ENCODE measurements at places on chromosomes 7 and 10. TPM values are rescaled to one million over a fixed set of nuclear protein-coding genes. Genes with fewer than 3 reads are reported as not detected.

The TAS2R4 gene
- 0.34 TPM for total RNA-seq

The NACAD gene
- 6.5 TPM for total RNA-seq

DNA sequence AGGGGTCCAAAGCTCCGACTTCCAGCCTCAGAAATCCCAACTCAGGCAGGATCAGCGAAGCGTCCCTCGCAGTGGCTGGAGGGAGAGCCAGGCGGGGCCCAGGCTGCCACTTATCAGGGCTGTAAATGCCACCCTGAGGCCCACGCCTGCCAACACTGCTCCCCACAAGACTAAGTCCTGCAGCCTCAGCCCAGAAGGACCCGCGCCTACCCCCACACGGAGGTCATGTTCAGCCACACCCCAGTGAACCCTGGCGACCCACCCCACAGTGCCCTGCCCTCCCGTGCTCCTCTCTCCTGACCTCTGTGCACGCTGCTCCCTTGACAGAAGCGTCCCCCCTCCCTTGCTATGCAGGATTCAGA lies 3.2 kb downstream of the PSMG3 start:
- no peak for DNase-seq

The STAMBPL1 gene
- total RNA-seq: 13.0 TPM

DNA sequence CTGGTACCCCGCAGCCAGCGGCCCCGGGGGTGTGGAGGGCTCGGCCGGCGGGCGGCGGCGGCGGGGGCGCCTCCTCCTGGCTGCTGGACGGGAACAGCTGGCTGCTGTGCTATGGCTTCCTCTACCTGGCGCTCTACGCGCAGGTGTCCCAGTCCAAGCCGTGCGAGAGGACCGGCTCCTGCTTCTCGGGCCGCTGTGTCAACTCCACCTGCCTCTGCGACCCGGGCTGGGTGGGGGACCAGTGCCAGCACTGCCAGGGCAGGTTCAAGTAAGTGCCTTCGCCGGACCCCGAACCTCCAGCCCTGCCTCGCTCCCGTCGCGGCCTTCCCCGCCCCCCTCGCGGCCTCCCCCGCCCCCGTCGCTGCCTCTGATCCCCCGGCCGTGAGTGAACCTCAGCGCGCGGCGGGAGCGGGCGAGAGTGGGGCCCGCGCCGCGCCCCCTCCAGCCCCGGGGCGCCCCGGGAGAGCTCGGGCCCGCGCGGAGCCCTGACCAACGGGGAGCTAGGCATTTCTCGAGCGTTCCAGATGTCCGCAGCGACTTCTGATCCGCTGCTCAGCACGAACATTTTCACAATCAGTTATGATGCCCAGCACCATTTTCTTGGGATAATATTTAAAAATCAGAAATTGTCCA lies 727 bp downstream of the ATRNL1 start:
- DNase-seq: peak; percentile 60

GRCh38 chr7:44287488-44288380 lies 37.7 kb downstream of the CAMK2B start:
- peak; percentile 6 for DNase-seq

DNA sequence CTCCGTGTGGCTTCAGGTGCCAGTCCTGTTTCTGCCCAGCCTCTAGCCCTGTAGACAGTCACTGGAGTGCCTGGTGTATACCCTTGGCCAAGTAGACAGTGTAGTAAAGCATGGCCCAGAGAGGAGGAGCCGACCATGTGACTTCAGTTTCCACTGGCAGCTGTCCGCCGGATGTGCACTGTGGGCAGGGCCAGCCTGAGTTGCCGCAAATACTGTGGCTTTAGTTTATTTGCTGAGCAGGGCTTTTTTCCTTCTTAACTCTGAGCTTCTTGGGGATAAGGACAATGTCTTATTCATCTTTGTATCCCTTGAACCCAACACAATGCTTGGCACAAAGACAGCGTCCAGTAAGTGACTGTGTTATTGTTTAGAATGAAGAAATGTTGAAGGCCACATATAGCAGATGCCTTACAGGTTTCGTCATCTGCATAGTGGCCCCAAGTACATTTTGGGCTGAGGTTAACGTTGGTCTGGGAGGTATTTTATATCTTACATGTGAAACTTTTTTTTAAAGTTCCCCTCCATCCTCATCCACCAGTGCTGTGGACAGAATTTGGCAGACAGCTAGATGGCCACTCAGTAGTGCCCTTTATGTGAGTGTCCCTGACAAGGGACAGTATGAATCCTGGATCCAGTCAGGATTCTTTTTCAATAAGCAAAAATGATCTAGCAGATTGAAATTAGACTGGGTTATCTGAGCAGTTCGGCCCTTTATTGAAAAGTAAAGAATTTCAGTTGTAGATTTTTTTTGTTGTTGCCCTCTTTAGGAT lies 40.6 kb downstream of the CYP17A1 start:
- DNase-seq: peak; percentile 95

- DNase-seq: no peak
Observed at GRCh38 chr10:72881291-72881690, 12.2 kb upstream of the OIT3 start.

The RHOBTB1 gene
- 13.8 TPM for total RNA-seq

The LIPN gene
- not detected for total RNA-seq

DNA sequence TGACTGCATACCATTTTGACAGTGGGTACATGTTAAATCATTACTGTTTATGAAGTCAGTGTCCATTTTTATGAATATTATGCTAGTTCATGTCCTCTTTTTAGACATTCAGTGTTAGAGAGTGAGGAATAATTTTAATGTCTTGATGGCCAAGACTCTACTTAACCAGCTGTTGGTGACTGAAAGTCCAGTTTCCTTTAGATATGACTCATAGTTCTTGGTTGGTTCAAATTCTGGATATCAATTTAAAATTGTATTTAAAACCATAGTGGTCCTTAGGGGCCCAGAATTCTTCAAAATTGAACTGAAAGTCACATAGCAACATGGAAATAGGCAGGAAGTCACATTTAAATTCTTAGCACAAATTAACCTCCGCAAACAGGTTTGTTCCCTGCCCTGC lies 196.5 kb upstream of the PRPS1L1 start:
- no peak for DNase-seq

DNA sequence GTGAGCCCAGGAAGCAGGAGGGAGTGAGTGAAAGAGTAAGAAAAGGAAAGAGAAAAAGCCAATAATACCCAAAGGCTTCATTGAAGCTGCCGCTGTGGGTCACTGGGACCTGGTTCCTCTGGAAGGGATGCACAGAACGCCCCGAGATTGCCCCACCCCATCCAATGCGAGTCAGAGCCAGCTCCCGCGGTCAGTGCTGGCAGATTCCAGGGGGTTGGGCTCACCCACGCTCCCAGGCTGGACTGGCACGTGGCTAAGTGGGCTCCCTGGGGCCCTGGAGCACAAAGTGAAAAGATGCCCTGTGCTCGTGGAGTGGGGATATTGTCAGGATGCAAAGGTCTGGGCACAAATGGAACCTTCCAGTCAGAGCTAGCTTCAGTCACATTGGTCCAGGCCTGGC lies 117.0 kb downstream of the OAT start:
- no peak for DNase-seq

DNA sequence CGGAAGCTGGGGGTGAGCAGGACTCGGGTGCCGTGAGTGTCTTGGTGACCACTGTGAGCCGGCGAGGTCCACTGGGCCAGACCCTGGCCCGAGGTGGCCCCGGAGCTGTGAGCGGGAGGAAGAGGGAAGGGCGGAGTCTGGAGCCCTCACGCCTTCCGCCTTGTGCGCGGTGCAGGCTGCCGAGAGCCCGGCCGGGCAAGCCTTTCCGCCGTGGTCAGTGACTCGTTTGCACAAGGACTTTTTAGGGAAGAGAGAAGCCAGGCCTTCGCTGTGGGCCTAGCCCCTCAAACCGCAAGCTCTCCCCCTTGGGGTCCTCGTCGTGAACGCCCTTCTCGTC lies 40.9 kb upstream of the ZNF32 start:
- peak; percentile 76 for DNase-seq

The SPAM1 gene
- not detected for total RNA-seq

- DNase-seq: no peak
Observed at GRCh38 chr10:37682617-37683016, 174.8 kb downstream of the ZNF248 start.

The DNAJC1 gene
- total RNA-seq: 16.2 TPM

The CTNNA3 gene
- total RNA-seq: 72.2 TPM

The AKR1C4 gene
- not detected for total RNA-seq

The CROT gene
- 13.3 TPM for total RNA-seq

- no peak for DNase-seq
Observed at GRCh38 chr7:137305901-137306621, 37.5 kb downstream of the PTN start.

- DNase-seq: no peak
Observed at GRCh38 chr10:44126291-44126717, 258.6 kb downstream of the CXCL12 start.

GRCh38 chr7:139526578-139527544 lies 3.4 kb downstream of the CLEC2L start:
- no peak for DNase-seq

The CFAP43 gene
- total RNA-seq: 0.09 TPM

The GALNT17 gene
- 0.71 TPM for total RNA-seq

The DPP6 gene
- total RNA-seq: 0.11 TPM

DNA sequence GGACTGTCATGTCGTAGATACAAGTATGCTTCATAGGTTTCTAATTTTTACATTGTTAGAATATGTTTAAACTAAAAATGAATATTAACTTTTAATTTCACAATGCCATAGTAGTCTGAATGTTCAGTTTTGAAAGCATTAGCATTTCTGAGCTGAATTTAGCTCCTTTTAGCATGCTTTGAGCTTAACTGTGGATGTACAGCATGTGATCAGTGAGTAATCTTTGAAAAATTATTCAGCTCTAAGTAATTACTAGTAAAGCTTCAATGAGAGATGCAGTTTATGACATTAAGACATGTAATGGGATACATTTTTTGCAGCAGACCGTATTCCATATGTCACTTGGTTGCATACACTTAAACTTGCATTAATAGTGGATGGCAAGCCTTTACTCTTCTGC lies 114.1 kb upstream of the WNT16 start:
- no peak for DNase-seq

DNA sequence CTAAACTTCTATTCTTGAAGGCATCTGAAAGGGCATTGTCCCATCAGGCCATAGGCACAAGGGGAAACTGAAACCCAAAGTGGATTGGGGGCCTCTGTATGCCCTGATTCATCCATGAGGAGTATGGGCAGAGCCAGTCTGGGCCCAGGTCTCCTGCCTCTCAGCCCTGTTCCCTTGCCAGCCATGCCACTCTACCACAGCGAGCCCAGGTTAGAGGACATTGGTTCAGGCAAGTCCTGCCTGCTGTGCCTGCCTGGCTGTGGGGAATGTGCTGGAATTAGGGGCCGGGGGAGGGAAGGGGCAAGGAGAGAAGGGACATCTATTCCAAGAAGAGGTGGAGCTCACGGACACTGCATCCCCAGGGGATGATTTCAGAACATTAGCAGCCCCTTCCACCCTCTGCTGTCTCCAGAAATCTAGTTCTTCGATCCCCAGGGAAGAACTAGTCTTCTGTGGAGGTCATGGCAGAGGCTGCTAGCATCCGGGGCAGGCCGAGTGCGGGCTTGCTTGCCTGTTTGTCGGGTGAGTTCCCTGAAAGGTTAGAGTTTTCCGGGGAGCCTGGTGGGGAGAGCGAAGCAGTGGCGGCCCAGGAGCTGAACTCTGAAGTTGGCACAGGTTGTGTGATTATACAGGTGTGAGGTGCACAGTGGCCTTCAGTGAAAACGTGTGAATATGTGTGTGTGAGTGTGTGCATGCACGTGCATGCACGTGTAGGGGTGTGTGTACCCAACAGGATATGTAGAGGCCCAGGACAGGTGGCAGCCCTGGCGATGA lies 37.8 kb downstream of the TBATA start:
- DNase-seq: peak; percentile 41

The TMEM60 gene
- total RNA-seq: 8.9 TPM

GRCh38 chr10:6558759-6559461 lies 21.2 kb downstream of the PRKCQ start:
- DNase-seq: no peak

The CALML5 gene
- not detected for total RNA-seq

The UBN2 gene
- total RNA-seq: 14.1 TPM

- no peak for DNase-seq
Observed at GRCh38 chr10:15842556-15843169, 17.6 kb downstream of the MINDY3 start.

The GJD4 gene
- total RNA-seq: not detected
